ENCODE measurements at places on chromosomes 4 and X. TPM values are rescaled to one million over a fixed set of nuclear protein-coding genes. Genes with fewer than 3 reads are reported as not detected.

DNA sequence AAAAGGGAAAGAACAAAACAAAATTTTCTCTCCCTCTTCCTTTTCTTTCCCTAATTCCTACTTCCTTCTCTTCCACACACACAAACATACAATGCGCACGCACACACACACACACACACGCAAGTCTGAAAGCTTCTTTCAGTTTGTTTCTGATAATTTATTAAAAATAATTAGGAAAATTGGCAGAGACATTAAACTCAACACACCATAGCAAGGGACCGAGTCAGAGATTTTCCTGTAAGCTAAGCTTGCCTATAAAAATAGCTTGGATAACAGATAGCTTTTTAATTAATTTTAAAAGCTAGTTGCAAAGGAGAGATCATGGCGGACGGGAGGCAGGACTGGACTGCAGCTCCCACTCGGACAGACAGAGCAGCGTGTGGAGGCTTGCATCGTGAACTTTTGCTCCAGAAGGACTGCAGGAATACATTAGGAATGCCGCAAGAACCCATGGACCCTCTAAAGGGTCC lies 92.6 kb upstream of the MAPK10 start:
- DNase-seq = peak; percentile 42

DNA sequence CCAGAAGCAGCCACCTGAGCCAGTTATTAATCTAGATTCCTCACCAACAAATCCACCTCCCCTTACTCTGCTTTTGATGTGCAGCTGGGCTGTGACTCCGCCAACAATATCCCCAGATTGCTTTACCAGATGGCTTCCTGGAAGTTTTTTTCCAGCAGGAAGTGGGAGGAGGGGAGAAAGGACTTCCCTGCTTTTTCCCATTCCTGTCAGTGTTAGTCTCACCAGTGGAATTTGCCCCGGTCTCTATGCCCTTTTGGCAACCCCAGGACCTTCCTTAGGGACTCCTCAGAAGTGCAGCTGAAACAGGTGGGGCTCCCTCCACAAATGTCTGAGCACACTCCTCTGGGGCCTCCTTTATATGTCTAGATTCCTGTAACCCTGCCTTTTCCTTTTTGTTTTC lies 465.2 kb upstream of the IGFBP7 start:
- no peak for DNase-seq

GRCh38 chrX:291411-291901 lies 10.3 kb downstream of the PLCXD1 start:
- no peak for DNase-seq

GRCh38 chr4:117400039-117400835 lies 314.9 kb upstream of the TRAM1L1 start:
- DNase-seq = peak; percentile 2

BMPR1B gene
- 22.7 TPM for polyA plus RNA-seq

- no peak for DNase-seq
These were observed 340.4 kb upstream of the FAT1 start for GRCh38 chr4:187064033-187064432.

- no peak for DNase-seq
These were observed 353.1 kb upstream of the SPOCK3 start for GRCh38 chr4:167587361-167587760.

SLC39A8 gene
- 18.8 TPM for polyA plus RNA-seq

GRCh38 chr4:138188406-138189084 lies 53.6 kb downstream of the SLC7A11 start:
- no peak for DNase-seq

P2RY8 gene
- polyA plus RNA-seq = 0.73 TPM

FAM47E gene
- polyA plus RNA-seq = 9.4 TPM

ZBED1 gene
- polyA plus RNA-seq = 40.9 TPM

DNA sequence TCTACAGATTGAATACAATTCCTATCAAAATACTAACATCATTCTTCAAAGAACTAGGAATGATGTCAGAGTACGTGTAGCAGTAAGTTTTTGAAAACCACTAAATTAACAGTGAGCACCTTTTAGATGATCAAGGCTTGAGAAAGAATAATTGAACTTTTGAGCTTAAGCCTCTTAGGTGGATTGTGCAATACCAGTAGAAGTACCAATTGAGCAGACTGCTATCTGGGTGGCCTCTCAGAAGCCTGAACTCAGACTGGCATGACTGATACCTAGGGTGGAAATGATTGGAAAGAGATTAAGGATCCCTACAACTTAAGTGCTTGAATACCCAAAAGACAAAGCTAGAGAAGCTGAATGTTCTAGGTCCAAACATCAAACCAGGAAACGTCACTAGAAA lies 200.3 kb upstream of the GALNTL6 start:
- no peak for DNase-seq

- DNase-seq = no peak
These were observed 420.1 kb downstream of the ZNF674 start for GRCh38 chrX:46125111-46125510.

- DNase-seq = no peak
These were observed 3.3 kb downstream of the ING2 start for GRCh38 chr4:183507925-183508696.

GRCh38 chr4:24973747-24974601 lies 56.8 kb downstream of the LGI2 start:
- DNase-seq = peak; percentile 52

IL9R gene
- 0.20 TPM for polyA plus RNA-seq

DNA sequence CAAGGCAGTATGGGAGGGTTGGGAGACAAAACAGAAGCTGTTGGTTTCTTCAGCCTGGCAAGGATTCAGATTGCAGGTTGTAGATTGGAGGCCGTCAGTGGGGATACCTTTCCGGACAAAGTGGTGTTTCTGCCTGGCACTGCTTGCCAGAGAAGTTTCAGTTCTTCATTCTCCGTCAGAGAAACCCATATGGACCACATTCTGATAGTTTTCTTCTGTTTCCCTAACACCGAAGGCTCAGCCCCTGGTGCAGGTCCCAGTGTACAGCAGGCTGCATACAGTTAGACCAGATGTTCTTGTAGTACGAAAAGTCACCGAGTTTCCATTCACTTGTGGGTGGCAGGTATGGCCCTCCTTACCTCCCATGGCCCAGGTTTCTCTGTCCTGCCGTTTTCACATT lies 107.3 kb downstream of the PTTG2 start:
- DNase-seq = no peak

GRCh38 chrX:4876268-4876667 lies 1162.8 kb upstream of the PRKX start:
- DNase-seq = no peak

DNA sequence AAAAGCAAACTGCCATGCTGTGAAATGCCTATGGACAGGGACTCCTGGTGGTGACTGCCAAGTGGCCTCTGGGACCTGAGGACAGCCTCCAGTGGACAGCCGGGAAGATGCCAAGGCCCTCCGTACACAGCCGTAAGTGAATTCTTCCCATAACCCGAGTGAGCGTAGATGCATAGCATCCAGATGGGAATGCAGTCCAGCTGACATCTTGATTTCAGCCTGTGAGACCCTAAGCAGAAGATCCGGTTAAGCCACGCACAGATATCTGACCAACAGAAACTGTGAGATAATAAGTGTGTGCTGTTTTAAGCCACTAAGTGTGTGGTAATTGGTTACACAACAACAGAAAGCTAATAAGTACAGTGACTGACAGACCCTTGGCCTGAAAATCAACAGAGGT lies 55.9 kb downstream of the TMEM156 start:
- no peak for DNase-seq

- DNase-seq = no peak
These were observed 465.2 kb upstream of the BOD1L1 start for GRCh38 chr4:14092741-14093140.

DNA sequence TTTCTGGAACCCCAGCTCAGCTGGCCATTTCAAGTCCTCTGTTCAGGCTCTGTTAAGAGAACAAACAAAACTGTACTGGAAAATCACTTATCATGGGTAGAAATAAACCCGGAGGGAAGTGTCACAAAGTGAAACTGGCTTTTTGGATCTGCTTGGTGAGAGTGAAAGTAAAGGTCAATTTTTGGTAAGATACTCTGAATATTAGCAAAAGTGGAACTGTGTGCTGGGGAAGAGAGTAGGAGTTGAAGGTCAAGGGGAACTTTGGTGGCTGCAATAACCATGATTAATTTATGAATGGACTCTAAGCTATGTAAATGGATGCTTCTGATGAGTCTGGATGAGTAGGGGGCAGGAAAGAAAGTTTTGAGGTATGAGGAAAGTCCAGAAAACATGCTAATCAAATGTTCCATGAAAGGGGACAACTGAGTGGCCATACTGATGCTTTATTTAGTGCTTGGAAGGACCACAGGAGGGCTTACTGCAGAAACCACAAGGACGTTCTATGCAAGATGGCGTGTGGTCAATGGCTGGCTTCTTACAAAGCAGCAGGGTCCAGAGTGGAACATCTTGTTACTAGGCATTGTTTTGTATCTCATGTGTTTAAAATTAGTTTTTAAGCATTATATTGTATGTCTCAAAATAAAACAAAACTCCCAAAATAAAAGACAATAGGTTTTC lies 36.8 kb upstream of the TNIP3 start:
- no peak for DNase-seq

GRCh38 chrX:136065044-136065671 lies 79.9 kb downstream of the SLC9A6 start:
- DNase-seq = no peak

NSDHL gene
- 24.1 TPM for polyA plus RNA-seq

RTL5 gene
- polyA plus RNA-seq = 23.7 TPM

GRCh38 chr4:18366892-18367291 lies 345.3 kb upstream of the LCORL start:
- peak; percentile 19 for DNase-seq

FAM9C gene
- polyA plus RNA-seq = 0.25 TPM

- DNase-seq = no peak
These were observed 47.1 kb downstream of the CHIC2 start for GRCh38 chr4:54017308-54017707.

DNA sequence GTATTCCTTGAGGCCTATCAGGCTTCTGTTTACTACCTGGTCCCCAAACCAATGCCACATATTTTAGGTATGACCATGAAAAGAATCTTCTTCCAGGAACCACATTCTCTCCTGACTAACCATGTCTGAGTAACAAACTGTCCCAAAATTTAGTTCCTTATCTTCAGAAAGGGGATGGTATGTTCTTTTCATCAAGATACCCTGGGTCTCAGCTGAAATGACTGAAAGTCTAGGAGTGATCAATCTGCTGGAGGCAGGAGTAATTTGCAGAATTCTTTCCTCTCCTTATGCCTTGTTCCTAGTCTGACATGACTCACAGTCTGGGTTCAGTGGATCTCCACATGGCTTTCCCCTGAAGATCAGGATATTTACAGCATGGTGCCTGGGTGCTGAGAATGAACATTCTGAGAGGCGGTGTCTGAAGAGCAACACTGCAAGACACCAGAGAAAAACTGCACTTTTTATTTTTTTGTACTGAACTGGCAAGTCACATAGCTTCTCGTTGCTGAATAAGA lies 665.5 kb downstream of the TLL1 start:
- no peak for DNase-seq

LRCH2 gene
- 15.3 TPM for polyA plus RNA-seq

DNA sequence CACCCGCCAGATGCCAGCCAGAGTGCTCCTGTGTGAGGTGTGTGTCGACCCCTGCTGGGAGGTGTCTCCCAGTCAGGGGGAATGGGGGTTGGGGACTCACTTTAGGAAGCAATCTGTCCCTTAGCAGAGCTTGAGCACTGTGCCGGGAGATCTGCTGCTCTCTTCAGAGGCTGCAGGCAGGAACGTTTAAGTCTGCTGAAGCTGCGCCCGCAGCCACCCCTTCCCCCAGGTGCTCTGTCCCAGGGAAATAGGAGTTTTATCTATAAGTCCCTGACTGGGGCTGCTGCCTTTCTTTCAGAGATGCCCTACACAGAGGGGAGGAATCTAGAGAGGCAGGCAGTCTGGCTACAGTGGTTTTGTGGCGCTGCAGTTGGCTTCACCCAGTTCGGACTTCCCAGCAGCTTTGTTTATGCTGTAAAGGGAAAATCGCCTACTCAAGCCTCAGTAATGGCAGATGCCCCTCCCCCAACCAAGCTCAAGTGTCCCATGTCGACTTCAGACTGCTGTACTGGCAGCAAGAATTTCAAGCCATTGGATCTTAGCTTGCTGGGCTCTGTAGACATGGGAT lies 80.8 kb downstream of the CCSER1 start:
- DNase-seq = no peak

- no peak for DNase-seq
These were observed 69.9 kb downstream of the SEL1L3 start for GRCh38 chr4:25792876-25793275.

RASL11B gene
- 40.5 TPM for polyA plus RNA-seq

- no peak for DNase-seq
These were observed 11.9 kb upstream of the DCAF4L1 start for GRCh38 chr4:41969671-41970070.

DNA sequence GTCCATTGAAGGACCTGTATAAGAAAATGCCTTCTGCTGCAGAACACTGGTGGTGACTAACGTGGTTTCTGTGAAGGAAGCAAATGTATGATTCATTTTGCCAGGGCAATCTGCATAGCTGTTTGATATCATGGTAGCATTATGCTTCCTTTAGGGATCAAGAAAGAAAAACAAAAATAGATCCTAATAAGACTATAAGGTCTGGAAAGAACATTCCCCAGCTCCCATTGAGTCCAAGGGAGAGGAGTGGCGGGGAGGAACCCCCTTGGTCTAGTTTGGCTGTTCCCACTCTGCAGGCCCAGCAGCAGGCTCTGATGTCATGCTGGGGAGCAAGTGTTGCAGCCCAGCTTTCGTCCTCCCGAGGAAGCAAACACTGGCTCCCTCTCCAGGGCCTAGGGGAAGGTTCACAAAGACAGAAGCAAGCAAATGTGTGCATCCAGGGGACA lies 154.5 kb upstream of the GALNT7 start:
- DNase-seq = no peak

DNA sequence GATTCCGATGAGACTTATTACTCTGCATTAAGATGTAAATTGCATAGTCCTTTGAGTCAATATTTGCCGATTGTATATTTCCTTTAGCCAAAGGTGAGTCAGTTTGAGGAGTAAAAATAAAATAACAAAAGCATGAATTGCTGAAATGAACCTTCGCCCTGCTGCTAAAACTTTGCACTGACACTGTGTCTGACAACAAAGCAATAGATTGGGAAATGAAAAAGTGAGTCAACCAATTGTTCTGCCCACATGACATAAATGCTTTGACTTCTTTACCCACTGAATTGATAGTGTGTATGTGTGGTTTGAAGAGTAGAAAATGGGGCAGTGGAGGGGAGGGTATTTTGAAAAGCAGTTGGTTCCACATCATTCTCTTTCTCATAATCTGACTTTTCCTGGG lies 88.4 kb upstream of the AFF2 start:
- DNase-seq = no peak
